ENCODE measurements at places on chromosomes 13 and 19.

GRCh38 chr13:96391606-96392005, 301.7 kb downstream of the HS6ST3 start:
- no peak for DNase-seq

DNA sequence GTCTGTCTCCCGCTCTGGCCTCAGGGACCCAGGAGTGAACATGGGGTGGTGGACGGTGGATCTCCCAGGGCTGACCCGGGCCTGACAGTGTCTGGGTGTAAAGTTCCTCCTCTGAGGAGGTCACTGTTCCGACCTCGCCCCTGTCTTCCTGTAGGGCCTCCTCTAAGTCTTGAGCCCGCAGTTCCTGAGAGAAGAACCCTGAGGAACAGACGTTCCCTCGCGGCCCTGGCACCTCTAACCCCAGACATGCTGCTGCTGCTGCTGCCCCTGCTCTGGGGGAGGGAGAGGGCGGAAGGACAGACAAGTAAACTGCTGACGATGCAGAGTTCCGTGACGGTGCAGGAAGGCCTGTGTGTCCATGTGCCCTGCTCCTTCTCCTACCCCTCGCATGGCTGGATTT, at the start of gene SIGLEC9:
Gene SIGLEC9 (plus strand): TSS at position 178 of the 400 bp plus-strand sequence. CDS start 69 bp downstream, at position 247.
- no peak for DNase-seq

DNA sequence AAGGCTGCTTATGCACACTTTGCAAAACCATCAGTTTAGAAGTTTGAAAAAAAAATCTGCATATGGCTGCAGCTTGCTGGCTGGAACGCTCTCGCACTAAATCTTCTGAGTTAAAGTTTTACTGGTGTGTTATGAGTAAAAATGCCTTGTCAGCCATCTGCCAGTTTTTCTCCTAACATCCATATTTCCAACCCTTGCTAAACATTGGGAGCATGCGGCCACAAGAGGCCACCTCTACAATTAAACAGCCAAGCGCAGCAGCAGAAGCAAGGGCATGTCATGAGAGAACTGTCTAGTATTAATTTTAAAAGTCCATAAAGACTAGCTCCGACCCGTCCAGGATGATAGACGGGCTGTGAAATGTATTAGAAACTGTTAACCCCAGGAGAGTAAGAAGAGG, 248.3 kb downstream of the TSHZ3 start:
- DNase-seq, result peak; percentile 62

- no peak for DNase-seq
These were observed 178.9 kb downstream of the ITGBL1 start for GRCh38 chr13:101631395-101631794.

GRCh38 chr13:44135566-44135965, 238.1 kb upstream of the SERP2 start:
- no peak for DNase-seq

- no peak for DNase-seq
These were observed 71.8 kb downstream of the CCDC70 start for GRCh38 chr13:51933466-51934058.

DNA sequence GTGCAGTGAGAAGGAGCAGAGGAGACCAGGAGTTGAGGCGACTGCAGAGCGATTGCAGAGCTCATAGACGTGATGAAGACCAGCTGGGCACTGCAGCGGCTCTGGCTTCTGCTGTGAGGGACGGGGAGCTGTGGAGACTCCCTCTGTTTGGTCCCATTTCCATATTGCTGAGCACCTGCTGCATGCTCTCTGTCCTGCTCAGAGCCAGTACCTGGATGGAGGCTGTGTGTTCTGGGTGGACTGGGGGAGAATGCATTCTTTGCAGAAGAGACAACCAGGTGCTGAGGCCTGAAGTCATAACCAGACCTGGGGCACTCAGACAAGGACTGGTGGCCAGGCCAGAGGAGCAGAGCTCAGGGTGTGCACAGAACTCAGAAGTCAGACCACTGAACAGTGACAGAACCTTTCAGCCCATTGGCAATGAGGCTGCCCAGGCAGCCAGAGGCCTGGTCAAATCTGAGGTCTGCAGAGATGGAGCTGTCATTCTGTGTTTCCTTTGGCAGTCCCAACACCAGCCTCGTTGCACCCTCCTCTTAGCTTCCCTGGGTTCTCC, 1.3 kb upstream of the A1BG start:
- no peak for DNase-seq

DNA sequence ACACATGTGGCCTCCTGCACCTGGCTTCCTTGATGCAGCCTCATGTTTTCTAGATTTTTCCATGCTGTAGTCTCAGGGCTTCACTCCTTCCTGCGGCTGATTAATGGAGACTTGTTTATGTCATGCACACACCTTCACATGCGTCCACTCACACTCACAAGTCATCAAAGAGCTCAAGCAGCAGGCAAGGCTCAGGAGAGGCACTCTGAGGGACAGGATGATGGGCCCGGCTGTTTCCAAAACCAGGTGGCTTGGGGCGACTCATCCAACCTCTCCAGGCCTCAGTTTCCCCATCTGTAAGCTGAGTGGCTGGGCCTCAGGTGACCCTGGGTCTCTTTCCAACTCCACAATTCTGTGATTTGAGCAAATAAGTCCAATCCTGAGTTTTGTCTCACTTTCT, 36.9 kb downstream of the RASA3 start:
- no peak for DNase-seq

- no peak for DNase-seq
These were observed 12.1 kb upstream of the CYP2A6 start for GRCh38 chr19:40862333-40862732.

- DNase-seq, result peak; percentile 71
These were observed 95.7 kb downstream of the ARHGEF7 start for GRCh38 chr13:111210544-111211469.

GRCh38 chr13:59684105-59684504, 479.6 kb downstream of the DIAPH3 start:
- DNase-seq, result no peak

GRCh38 chr19:4620675-4621074, 18.6 kb upstream of the TNFAIP8L1 start:
- no peak for DNase-seq

GRCh38 chr19:16938211-16938610, 49.4 kb downstream of the F2RL3 start:
- DNase-seq, result no peak

DNA sequence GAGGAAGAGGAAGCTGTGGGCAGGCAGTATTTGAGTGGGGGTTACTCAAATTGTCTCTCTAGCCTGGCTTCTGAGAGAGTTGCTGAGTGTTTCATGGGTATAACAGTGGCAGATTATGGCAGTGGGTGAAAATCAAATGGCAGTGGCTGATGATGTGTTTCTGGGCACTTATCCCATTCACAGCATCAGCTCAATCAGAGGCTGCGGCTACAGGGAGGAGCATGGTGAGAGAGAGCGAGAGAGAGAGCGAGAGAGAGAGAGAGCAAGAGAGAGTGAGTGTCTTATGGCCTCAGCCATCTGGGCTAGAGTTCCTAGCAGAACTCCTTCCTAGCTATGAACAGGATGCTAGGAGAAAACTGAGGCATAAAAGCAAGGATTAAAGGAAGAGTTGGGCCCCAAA, 178.9 kb downstream of the OLFM4 start:
- DNase-seq, result no peak

GRCh38 chr13:33299626-33300025, 14.1 kb upstream of the STARD13 start:
- DNase-seq, result no peak

GRCh38 chr13:46736541-46737310, 60.2 kb downstream of the ESD start:
- DNase-seq, result no peak

DNA sequence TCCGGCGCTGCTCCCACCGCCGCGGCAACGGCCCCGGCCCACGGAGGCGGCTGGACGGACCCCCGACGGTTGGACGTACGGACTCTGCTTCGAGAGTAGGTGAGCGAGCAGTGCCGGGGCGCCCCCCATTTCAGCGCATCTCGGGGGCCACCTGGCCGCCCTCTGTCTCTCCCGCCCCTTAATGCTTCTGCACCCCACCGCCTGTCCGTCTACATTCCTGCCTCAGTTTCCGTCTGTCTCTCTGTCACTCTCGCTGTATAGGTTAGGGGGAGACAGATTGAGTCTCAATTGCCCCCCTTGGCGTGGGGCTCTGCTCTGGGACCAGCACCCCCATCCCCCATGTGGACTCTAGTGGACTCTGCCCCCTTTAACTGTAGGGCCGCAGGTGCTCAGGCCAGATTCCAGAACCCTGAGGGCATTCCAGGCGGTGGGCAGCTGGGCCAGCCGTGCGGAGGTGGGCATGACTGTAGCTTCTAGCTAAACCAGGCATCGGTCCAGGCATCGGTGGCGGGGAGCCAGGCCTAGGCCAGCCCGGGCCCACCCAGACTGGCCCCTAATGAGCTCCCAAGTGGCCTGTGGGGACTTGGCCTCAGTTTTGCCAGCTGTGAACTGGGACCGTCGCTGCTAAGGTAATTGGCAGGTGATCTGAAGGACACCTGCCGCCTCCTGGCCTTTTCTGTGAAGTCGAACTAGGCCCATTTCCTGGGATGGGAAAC, 373 bp downstream of the TNFAIP8L1 start:
- DNase-seq, result no peak
